Effector memory CD4-positive, alpha-beta T cell (primary cell): ENCODE measurements at places on chromosomes 2 and 18.

GRCh38 chr2:45755585-45756335, 104.3 kb downstream of the PRKCE start:
- DNase-seq = no peak

GRCh38 chr2:125167152-125167551, 1142.1 kb downstream of the CNTNAP5 start:
- DNase-seq = no peak

DNA sequence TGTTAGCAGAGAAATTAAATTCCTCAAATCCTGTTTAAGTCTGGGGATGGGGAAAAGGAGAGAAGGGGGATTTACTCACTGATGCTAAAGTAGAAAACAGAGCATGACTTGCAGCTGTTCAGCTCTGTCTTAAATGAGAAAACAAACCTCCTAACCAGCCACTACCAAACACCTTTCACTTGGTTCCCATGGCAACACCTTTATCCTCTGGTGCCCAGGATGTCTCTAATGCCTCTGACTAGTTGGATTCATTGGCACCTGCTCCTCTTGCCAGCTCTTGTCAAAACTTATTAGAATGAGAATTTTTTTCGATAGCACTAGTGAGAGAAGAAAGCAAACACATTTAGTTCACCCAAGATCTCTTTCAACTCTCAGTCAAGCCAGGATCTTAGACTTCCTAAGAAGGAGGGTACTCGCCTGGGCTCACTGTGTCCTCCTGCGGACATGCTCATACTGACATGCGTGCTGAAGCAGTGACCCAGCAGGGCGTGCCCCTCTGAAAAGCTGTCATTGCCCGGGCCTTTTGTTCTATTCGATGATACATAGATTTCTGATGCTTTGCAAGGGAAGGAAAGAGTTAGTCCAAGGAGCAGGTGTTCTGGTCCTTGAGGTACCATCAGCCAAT, 656.0 kb upstream of the CELF4 start:
- no peak for DNase-seq

DNA sequence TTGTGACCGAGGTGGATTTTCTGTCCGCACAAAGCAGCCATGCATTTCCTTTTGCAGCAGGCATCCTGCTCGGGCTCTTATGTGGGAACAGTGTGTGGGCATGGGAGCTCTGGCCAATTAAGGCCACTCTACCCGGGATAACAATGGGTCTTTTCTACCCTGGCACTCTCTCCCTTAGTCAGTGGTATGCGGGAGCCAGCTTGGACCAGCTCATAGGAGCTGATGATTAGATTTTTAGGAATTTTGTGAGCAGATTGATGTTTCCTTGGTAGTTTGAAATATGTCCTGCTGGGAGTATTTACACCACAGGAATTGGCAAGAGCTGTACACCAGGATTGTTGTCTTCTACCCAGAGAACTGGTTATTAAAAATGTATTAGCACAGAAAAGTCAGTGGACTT, 89.3 kb downstream of the SPP2 start:
- no peak for DNase-seq

GRCh38 chr18:46289931-46290330, 185.7 kb downstream of the HAUS1 start:
- DNase-seq = no peak
